ENCODE measurements at places on chromosomes 5 and 9. TPM values are rescaled to one million over a fixed set of nuclear protein-coding genes. Genes with fewer than 3 reads are reported as not detected.

Gene CCDC171
- 2.3 TPM for total RNA-seq

Gene EQTN
- total RNA-seq, result 1.1 TPM

Gene CDC14B
- 12.7 TPM for total RNA-seq

Gene CMBL
- total RNA-seq, result 123 TPM

Gene ADAMTS2
- 4.0 TPM for total RNA-seq

Gene GIN1
- 8.0 TPM for total RNA-seq

Gene CCDC192
- total RNA-seq, result not detected
